ENCODE measurements at places on chromosomes 11 and 22.

- DNase-seq = no peak
Measured at GRCh38 chr22:39959640-39960447, at the start of gene TMA7B. Gene TMA7B (plus strand): TSS chr22:39960397. CDS start chr22:39964375, 3,978 bp downstream.

DNA sequence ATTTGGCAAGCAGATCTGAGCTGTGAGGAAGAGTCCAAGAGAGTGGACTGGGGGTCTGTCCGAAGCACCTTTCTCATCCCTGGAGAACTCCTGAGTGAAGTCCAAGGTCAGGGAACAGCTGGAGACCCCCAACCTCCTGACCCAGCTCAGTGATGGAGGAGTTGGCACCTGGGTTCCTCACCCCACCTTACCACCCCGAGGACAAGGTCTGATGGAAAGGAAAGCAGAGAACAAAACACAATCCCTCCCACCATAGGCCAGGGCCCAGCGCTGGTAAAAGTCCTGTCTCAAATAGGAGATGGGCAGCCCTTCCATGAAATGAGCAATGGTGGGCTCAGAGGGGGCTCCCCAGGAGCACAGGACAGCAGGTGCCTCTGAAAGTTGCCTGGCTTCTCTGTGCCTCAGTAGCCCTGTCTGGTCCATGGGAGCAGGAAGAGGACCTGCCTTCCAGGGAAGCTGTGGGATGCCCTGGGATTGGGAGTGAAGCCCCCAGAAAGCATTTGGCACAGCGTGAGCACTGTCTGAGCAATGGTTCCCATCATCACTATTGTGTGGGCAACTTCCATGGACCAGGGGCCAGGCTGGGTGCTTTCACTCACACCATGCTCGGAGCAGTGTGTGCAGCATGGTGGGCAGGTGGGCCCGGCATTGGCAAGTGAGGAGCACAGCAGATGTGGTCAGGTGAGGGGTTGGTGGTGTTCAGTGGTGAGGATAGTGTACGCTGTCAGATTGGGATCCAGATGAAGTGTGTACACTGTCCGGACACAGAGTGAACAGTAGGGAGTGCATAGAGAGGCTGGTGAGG, 7.5 kb downstream of the TRIM29 start:
- DNase-seq = no peak

DNA sequence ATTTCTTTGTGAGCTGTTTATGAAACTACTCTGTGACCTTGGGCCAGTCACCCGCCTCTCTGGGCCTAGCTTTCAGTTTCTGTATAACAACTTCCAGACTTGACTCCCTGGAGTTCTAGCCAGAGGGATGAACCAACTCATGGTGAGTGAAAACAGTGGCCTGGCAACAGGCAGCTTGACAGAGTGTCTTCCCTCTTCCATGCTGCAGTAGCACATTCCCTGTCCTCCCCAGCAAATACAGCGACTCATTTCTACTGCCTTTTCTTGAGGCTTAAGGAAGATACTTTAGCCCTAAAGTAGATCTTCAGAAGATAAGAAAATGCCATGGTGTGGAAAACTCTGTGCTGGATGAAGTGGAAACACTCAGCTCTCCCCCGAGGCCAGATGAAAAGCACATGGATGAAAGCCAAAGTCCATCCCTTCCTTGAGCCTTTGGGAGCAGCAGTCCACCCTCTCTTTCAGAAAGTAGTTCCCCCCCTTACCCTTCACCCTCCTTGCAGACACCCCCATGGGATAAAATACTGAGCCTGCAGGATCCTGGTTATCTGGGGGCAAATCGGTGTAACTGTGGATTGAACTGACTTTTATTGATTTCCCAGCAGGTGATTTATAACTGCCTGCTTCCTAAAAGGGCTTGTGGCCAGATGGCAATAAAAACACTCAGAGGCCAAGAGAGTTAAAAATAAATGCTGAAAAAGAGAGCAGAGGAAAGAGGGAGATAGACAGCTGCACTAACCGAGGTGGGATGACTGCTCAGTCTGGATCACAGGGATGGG, 24.1 kb downstream of the IRAG1 start:
- DNase-seq = no peak

GRCh38 chr11:6440906-6441358, at the start of gene HPX:
Gene HPX (minus strand): TSS chr11:6440987. CDS start chr11:6440963, 24 bp downstream.
- no peak for DNase-seq

GRCh38 chr22:30411780-30412179, 13.8 kb upstream of the MTFP1 start:
- DNase-seq = no peak

GRCh38 chr11:131656839-131657211, 286.4 kb downstream of the NTM start:
- no peak for DNase-seq

GRCh38 chr11:15568440-15568839, 453.7 kb downstream of the INSC start:
- no peak for DNase-seq

All from stimulated activated CD4-positive, alpha-beta T cell treated with anti-CD3 and anti-CD28 coated beads, Interleukin-15, amount 100 ng/mL, for 1 hour (primary cell).